Activated CD4-positive, alpha-beta T cell treated with anti-CD3 and anti-CD28 coated beads for 24 hours (primary cell): ENCODE measurements at places on chromosomes 7 and 10.

DNA sequence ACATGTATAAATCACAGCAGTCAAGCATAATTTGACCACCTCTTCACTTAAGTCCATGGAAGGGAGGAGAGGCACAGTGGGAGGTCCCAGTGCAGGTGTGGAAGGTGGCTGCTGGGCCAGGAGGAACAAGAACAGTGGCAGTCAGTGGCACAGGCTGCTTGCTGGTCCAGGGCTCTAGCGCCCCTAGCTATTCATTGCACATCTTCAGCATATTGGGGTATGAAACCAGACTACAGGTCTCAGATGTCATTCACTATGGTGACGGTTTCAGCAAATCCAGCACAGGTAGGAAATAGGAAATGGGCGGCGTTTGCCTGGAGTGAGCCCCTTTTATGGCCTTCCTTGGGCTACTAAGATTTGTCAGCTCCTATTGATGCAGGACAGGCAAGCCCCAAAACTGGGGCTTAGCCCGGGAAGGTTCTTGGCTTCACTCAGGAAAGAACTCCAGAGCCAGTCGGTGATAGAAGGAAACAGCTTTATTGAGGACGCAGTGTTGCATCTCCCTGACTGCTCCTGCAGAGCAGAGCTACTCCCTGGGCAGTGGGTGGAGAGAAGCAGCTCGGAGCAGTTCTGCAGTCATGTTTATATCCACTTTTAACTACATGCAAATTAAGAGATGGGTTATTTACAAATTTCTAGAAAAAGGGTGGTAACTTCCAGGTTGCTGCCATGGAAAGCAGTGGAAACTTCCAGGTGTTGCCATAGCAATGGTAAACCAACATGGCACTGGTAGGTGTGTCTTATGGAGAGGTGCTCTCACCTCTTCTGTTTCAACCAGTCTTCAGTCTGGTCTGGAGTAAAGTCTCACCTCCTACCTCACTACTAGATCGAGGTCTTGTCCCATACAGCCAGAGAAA, 608.8 kb downstream of the PARD3 start:
- DNase-seq, result no peak

- DNase-seq, result no peak
Measured at GRCh38 chr7:43405948-43406347, 177.0 kb upstream of the STK17A start.

DNA sequence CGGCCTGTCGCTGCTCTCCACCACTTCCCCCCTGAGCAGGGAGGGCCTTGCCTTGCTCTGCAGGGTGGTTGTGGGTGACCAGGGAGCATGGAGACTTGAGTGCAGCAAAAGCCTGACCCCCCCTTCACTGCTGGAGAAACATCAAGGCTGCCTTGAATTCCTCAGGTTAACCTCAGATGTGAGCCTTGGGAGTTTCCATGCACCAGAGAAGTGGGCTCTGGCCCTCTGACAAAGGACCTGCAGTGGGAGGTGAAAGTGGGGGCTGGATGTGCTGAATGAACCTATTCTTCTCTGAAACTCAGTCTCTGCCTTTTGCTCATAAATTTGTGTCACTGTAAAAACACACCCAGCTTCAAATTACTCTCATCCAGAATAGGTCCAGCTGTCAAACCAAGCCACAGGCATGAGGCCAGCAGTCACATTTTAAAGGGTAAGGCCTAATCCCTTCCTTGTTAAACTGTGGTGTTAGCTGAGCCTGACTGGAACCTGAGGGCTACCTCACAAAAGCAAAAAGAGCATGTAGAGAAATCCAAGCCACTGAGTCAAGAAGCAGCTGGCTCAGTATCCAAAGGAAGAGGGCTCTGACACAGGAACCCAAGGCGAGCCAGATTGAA, 356.8 kb downstream of the CCSER2 start:
- DNase-seq, result no peak

- no peak for DNase-seq
Measured at GRCh38 chr7:66306243-66306642, 101.1 kb downstream of the TPST1 start.

GRCh38 chr10:2920637-2921036, 146.7 kb upstream of the PFKP start:
- no peak for DNase-seq

GRCh38 chr10:125010362-125010761, 68.4 kb downstream of the ZRANB1 start:
- no peak for DNase-seq

- DNase-seq, result no peak
Measured at GRCh38 chr10:9012312-9012711, 957.8 kb downstream of the GATA3 start.

- DNase-seq, result no peak
Measured at GRCh38 chr7:35657125-35657524, 37.8 kb downstream of the HERPUD2 start.

GRCh38 chr10:96618653-96619052, 31.8 kb upstream of the TM9SF3 start:
- DNase-seq, result no peak

DNA sequence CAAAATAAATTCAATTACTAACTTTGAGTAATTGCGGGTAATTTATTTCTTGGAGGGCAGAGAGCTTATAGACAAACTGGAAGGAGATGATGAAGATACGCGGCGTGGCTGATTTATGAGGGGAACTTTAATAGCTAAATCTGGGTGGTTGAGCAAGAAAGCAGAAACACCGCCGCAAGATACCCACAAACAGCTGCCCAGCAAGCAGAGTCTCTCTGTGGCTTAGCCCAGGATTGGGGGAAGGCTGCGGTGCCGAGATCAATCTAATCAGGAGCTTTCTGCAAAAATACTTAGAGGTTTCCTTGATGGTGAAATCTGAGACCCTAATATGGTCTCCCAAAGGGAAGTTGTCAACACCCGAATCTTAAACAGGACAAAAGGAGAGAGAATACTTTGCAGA, 94.9 kb upstream of the MGMT start:
- no peak for DNase-seq

DNA sequence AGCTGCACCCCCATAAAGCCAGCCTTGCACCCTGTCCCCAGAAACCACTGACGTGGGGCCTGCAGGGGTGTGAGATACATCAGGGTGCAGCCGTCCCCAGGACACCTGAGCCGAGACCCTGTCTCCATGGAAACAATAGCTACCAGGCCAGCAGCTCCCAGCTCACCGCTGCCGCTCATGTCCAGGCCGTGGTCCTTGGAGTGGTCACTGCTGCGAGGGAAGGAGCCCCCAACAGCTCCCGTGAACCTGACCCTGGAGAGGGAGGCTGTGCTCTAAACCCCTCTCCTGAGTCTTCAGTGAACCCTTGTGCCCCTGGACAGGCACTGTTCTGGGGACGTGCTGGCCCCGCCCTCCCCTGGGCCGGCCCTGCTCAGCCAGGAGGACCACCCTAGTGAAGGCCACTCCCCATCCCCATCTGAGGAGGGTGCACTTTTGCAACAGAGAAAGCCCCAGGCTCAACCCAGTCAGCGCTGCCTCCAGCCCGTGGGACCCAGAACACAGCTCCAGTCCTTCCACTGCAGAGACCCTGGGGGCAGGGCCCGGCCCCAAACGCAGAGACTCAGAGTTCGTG, 19.6 kb upstream of the INPP5A start:
- DNase-seq, result no peak

- no peak for DNase-seq
Measured at GRCh38 chr10:132809232-132810140, 23.5 kb upstream of the NKX6-2 start.

- no peak for DNase-seq
Measured at GRCh38 chr7:2070151-2070763, 162.5 kb downstream of the MAD1L1 start.

DNA sequence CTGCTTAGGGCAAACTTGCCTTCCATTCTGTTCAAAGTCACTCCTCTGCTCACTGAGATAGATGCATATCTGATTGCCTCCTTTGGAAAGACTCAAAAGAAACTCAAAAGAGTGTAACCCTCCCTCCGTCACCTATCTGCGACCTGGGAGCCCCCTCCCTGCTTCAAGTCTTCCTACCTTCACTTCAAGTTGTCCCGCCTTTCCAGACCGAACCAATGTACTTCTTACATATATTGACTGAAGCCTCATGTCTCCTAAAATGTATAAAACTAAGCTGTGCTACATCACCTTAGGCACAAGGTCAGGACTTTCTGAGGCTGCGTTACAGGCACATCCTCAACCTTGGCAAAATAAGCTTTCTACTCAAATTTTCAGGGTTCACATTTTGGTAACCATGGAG, 77.4 kb upstream of the C1GALT1 start:
- DNase-seq, result no peak

DNA sequence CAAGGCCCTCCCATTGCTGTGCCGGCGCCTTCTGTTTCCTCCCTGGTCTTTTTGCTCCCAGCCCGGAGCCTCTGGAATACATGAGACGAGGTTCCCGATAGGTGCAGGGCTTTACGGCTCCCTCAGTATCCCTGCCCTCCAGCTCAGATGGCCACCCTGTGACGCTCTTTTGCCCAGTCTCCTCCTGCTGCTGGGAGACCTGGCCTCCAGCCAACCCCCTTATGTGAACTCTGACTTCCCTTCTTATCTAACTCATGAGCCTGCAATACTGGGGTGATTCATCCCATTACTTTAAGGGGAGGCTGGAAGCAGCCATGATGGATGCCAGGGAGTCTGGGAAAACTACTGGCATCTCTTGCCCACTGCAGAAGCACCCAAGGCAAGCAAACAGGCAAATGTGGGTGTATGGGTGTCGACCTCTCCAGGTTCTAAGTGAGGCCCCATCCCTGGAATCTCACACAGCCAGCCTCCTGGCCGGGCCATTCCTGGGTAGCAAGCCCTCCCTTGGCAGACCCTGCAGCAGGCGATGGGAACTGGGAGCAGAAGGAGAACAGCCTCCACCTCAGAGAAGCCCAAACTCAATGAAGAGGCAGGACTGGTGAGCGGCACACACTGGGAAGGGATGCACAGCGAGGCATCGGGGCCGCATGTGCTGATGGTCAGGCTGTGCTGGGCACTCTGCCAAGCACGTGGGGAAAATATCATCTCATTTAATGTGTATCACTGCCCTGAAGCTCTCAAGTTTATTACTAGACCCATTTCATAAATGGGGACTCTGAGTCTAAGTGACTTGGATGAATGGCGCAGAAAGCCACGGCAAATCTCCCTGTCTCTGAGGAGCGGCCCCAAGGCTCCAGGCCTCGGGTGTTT, 97.5 kb downstream of the FAM53B start:
- no peak for DNase-seq

- no peak for DNase-seq
Measured at GRCh38 chr10:132238371-132239125, 51.8 kb downstream of the DPYSL4 start.

GRCh38 chr10:98308669-98309365, 40.8 kb upstream of the LOXL4 start:
- no peak for DNase-seq

DNA sequence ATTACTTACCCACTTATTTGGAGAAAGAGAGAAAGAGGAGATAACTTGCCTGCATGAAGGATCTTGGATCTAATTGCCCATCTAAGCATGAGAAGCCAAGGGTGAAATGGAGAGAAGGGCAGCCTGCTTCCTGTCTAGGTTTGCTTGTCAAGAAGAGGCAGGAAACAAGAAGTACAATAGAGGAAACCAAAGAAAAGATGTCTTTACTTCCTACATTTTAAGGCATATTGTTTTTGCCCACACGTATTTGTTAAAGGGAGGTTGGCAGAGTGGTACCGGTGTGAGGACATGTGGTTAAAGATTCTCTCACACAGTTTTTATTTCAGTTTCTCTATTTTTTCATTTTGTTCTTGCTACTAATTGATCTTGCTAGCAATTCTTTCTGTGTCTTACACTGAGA, 6.0 kb upstream of the TAS2R38 start:
- no peak for DNase-seq

DNA sequence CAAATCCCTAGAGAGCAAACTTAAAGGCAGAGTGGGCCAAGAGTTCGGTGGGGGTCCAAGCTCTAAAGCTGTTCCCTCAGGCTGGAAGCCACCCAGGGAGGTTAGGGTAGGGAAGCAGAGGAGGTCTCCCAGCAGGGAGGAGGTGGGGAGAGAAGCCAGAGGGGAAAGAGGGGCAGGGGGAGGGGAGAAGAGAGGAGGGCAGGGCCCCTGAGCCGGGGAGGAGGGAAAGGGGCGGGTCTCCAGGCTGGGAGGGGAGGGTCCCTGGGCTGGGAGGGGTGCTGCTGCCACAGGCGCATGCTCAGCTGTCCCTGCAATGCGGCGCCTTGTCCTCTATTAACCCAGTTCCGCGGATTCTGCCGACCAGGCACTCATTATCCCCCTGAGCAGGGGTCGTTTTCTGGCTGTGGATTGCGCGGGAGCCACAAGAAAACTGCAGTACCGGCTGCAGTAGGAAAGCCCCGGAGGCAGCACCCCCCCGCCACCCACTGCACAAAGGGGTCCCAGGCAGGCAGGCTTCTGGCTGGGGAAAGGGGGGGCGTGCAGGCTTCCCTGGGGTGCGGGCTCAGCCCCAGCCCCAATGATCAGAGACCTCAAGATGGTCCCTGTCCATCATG, 49.3 kb downstream of the CAMK2B start:
- DNase-seq, result no peak

- DNase-seq, result no peak
Measured at GRCh38 chr7:26319636-26320035, 28.0 kb downstream of the SNX10 start.

DNA sequence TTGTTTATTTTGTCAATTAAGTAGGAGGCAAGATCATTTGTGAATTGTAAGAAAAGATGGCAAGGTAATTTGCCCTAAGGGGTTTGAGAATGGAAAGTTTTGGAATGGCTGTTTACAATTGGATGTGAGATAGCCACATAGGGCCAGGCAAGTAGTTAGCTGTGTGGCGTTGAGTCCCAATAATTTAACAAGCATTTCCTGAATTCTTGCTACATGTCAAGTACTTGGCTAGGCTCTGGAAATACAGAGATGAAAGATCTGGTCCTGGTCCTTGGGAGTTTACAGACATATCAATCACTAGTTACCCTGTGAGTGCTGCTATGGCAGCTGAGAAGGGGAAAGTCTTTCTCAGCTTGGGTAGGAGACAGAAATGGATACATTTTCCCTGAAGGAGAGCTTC, 401.6 kb downstream of the SUGCT start:
- no peak for DNase-seq

DNA sequence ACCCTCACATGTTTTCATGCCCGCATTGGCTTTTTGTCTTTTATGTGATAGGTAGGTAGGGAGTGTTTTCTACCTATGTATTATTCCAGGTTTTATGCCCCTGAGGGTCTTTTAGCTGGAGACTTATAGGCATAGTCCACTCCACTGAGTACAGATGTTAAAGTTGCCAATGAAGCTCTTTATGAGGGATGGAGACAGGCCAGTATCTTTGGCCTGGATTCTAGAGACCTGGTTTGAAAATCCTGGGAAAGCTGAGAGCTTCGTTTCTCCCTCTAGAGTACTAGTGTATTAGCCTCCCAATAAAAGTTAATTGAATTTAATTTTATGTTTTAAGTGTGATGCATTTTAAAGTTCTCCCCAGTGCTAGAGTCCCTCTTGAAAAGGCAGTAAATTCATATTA, 854.1 kb downstream of the LRMDA start:
- DNase-seq, result no peak
